ENCODE measurements at places on chromosomes 12 and 14. TPM values are rescaled to one million over a fixed set of nuclear protein-coding genes. Genes with fewer than 3 reads are reported as not detected.

GRCh38 chr12:69355363-69356028, 4.0 kb upstream of the YEATS4 start:
- DNase-seq: no peak
- H3K4me1 ChIP-seq: peaks cover 13% of the 10 kb centered on the region
- H3K36me3 ChIP-seq: no peaks in the 10 kb centered on the region
- H3K27ac ChIP-seq: no peak overlapping the region

GRCh38 chr12:63040526-63041220, 105.7 kb upstream of the PPM1H start:
- DNase-seq: no peak
- H3K27me3 ChIP-seq: no peaks in the 10 kb centered on the region
- H3K4me1 ChIP-seq: peaks cover 13% of the 10 kb centered on the region
- H3K4me3 ChIP-seq: no peak overlapping the region
- no peak overlapping the region for H3K27ac ChIP-seq

DNA sequence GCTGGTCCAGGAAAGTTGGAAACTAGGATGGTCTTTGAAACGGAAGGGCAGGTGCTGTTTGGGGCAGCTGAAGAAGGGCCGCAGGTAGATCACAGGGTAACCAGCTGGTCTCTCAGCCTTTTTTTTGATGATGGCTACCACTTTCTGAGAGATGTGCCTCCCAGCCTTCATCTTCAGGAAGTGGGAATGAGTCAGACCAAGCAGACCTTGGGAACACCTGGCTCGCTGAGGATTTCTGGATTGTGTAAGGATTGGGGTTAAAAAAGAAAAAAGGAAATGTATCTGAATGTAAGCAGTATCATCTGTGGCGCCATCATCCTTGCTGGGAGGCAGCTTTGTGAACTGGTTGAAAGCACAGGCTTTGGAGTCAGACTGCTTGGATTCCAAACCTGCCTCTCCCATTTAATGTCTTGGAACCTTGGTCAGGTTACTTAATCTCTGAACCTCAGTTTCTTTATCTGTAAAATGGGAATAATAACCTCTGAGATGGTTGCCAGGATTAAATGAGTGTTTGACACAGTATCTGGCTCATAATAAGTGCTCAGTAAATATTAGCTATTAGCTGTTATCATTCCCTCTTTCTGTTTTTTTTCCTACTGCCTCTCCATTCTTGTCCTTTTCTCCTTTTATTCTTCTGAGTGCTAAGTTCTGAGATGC, 1.7 kb downstream of the PRPF40B start:
- H3K4me3 ChIP-seq: peak overlapping the region; percentile 53
- no peaks in the 10 kb centered on the region for H3K27me3 ChIP-seq
- peaks cover 21% of the 10 kb centered on the region for H3K4me1 ChIP-seq
- DNase-seq: no peak
- peak overlapping the region; percentile 76 for H3K27ac ChIP-seq
- H3K36me3 ChIP-seq: no peaks in the 10 kb centered on the region

DNA sequence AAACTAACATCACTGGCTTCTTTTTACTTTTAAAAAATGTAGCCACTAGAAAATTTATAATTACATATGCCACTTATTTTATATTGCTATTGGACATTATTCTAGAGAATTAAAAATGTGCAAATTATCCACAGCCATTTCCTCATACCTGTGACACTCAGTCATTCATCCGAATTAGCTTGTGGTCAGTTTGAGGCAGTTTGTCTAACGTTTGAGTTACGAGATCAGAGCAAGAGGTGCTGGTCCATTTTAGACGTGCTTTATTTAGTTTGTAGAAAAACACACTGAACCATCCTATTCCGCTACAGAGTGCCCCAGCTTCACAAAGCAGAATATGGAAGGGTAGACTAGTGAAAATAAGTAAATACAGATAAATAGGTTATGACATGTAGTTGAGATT, 513.0 kb downstream of the NRXN3 start:
- H3K4me1 ChIP-seq: peaks cover 2% of the 10 kb centered on the region
- no peak overlapping the region for H3K4me3 ChIP-seq
- H3K36me3 ChIP-seq: no peaks in the 10 kb centered on the region
- no peak for DNase-seq
- no peak overlapping the region for H3K27ac ChIP-seq
- no peaks in the 10 kb centered on the region for H3K27me3 ChIP-seq

GRCh38 chr12:75378354-75378753, 12.5 kb upstream of the GLIPR1L2 start:
- H3K4me3 ChIP-seq: no peak overlapping the region
- no peaks in the 10 kb centered on the region for H3K4me1 ChIP-seq
- peaks cover 6% of the 10 kb centered on the region for H3K36me3 ChIP-seq
- DNase-seq: no peak
- no peak overlapping the region for H3K27ac ChIP-seq
- H3K27me3 ChIP-seq: no peaks in the 10 kb centered on the region

GRCh38 chr12:79409562-79409961, 281.2 kb downstream of the PAWR start:
- no peaks in the 10 kb centered on the region for H3K27me3 ChIP-seq
- peaks cover 63% of the 10 kb centered on the region for H3K4me1 ChIP-seq
- DNase-seq: no peak
- H3K4me3 ChIP-seq: peak overlapping the region; percentile 11

DNA sequence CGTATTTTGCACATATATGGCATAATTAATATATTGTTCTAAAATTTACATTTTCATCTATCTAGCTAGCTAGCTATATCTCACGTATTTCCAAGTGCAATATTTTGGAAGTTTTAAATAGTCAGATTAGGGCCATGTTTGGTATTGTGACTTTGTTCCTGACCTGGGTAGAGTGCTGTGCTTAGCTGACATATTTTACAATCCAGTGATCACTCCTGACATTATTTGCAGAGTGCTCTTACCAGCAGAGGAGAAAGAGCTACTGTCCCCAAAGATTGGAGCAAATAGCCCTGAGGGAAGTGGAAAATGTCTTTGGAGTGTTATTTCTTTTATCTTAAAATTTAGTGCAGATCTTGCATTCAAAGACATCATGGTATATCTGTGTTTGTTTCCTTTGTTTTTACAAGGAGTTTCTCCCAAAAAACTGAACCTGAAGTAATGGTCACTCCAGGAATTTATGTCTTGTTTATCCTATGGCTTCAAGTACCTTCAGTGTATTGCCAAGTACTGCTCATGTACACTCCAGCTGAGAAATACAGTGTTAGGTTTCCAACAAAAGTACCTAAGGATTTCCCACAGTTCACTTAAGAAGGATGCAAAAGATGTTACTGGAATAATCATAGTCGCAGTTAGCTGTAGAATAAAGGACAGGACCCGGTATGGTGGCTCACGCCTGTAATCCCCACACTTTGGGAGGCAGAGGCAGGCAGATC, 49.4 kb upstream of the PSMA6 start:
- H3K27me3 ChIP-seq: no peaks in the 10 kb centered on the region
- no peak for DNase-seq
- H3K4me1 ChIP-seq: peaks cover 3% of the 10 kb centered on the region
- H3K36me3 ChIP-seq: peaks cover 1% of the 10 kb centered on the region

- H3K27me3 ChIP-seq: peaks cover 27% of the 10 kb centered on the region
- no peaks in the 10 kb centered on the region for H3K4me1 ChIP-seq
- H3K4me3 ChIP-seq: no peak overlapping the region
- DNase-seq: no peak
- no peak overlapping the region for H3K27ac ChIP-seq
- no peaks in the 10 kb centered on the region for H3K36me3 ChIP-seq
Measured at GRCh38 chr12:106740818-106741217, 33.7 kb upstream of the RIC8B start.

- no peak overlapping the region for H3K27ac ChIP-seq
- no peaks in the 10 kb centered on the region for H3K27me3 ChIP-seq
- no peaks in the 10 kb centered on the region for H3K36me3 ChIP-seq
- H3K4me1 ChIP-seq: peaks cover 5% of the 10 kb centered on the region
- no peak for DNase-seq
Measured at GRCh38 chr12:97216848-97217247, 245.8 kb upstream of the RMST start.

DNA sequence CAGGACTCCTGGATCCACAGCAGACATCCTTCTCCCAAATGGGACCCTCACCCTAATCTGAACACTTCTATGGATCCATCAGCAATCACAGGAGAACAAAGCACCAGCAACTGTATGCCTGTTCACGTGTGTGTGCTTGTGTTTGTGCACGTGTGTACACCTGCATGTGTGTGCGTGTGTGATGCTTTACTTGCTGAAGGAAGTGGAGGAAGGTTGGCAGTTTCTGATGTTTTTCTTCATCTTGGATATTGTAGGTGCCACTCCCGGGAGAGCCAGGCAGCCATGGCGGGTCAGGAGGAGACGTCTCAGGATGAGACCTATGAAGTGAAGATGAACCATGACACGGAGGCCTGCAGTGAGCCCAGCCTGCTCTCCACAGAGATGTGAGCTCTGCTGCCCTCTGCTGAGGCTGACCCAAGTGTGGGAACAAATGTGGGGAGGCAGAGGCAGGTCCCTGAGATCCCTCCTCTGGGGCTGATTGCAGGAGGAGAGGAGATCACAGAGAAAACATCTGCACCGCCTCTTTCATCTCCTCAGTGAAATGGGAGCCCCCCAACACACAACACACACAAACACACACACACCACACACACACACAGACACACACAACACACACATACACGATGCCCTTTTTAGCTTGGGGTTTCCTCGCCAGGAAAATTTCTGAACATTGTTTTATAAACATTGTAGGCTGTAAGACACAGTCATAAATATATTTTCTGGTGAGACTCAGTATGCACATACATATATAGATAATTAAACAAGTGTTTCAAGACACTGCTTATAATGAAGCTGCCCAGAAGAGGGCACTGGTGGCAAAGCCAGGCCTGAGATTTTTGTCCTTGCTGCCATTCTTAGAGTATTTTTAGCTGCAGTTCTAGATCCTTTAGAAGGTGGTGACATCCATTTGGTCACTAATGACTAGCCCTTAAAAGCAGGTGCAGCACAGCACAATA, 112.2 kb upstream of the FKBP4 start:
- H3K27me3 ChIP-seq: no peaks in the 10 kb centered on the region
- H3K4me3 ChIP-seq: no peak overlapping the region
- no peaks in the 10 kb centered on the region for H3K4me1 ChIP-seq
- no peak for DNase-seq
- H3K36me3 ChIP-seq: peaks cover 6% of the 10 kb centered on the region

DNA sequence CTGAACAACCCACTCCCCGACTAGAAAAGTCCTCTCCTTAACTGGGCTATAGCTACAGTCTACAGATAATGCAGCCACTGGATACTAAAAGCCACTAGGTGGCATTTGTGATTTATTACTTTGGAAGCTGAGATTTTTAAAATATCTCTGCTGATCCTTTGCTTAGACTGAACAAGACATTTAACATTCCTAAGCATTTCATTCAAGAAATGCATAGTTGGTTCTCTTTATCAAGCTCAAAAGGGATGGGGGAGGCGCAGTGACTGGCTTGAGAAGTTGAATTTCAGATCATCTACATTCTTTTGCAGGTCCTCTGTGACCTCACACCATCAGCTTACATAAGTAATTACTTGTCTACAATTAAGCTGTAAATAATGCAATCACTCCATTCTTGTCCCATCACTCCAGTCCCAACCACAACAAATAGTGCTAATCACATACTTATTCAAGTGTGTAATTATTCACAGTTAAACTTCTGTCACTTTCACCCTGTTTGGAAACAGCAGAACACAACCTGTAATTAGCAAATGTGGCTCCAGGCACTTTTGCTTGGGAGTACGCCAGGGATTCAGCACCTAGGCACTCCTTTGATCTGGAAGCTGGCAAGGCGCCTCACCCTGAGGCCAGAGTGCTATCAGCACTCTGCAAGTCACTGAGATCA, 203.6 kb downstream of the NOVA1 start:
- peak overlapping the region; percentile 68 for H3K27ac ChIP-seq
- no peak overlapping the region for H3K4me3 ChIP-seq
- DNase-seq: peak; percentile 33
- H3K4me1 ChIP-seq: peaks cover 32% of the 10 kb centered on the region
- peaks cover 77% of the 10 kb centered on the region for H3K27me3 ChIP-seq
- no peaks in the 10 kb centered on the region for H3K36me3 ChIP-seq

DNA sequence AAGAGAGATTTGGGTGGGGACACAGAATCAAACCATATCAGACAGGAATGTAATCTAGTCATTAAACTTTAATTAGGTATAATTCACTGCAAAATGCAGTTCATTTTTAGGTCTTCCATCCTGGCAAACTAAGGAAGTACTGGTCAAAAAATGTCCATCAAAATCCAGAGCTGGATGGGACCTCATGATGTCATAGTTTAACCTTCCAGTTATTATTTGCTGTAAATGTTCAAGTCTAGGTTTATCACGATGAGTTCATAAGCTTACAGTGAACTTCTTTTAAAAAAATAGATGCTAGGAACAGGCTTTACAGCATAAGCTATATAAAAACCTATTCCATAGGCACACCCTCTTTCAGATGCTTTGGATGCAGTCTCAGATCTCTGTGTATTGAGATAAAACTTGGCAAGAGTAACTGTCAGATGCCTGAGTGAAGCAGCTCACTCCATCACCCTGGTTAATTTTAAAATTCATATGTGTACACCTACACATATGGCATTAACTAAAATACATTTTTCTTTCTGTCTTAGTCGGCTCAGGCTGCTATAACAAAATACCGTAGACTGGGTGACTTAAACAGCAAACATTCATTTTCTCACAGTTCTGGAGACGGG, 7.9 kb downstream of the SSPN start:
- H3K4me1 ChIP-seq: peaks cover 3% of the 10 kb centered on the region
- no peaks in the 10 kb centered on the region for H3K36me3 ChIP-seq
- peaks cover 5% of the 10 kb centered on the region for H3K27me3 ChIP-seq
- no peak for DNase-seq
- no peak overlapping the region for H3K27ac ChIP-seq

DNA sequence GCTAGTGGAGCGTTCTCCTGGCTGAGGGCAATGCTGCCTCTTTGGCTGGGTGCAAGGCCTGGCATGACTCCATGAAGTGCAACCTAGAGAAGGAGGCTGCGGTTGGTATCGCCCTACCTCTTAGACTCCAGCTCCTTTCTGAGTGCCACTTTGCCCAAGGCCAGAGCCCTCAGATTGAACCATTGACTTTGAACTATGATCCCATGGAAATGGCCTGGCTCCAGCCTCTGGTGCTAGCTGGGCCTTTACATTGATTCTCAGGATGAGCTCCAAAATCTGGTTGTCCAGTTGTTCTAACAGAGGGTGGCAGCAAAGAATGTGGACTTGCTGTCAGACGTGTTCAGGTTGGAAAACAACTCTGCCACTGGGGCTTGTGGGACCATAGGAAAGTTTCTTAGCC, 16.1 kb upstream of the SMOC1 start:
- no peaks in the 10 kb centered on the region for H3K36me3 ChIP-seq
- H3K4me3 ChIP-seq: no peak overlapping the region
- no peak for DNase-seq
- H3K27ac ChIP-seq: no peak overlapping the region

GRCh38 chr14:70828188-70828587, 18.9 kb upstream of the MAP3K9 start:
- no peaks in the 10 kb centered on the region for H3K36me3 ChIP-seq
- H3K4me3 ChIP-seq: no peak overlapping the region
- peaks cover 10% of the 10 kb centered on the region for H3K4me1 ChIP-seq
- peaks cover 10% of the 10 kb centered on the region for H3K27me3 ChIP-seq
- H3K27ac ChIP-seq: no peak overlapping the region

- H3K27ac ChIP-seq: no peak overlapping the region
- no peaks in the 10 kb centered on the region for H3K36me3 ChIP-seq
- DNase-seq: no peak
- no peak overlapping the region for H3K4me3 ChIP-seq
- H3K27me3 ChIP-seq: peaks cover 5% of the 10 kb centered on the region
Measured at GRCh38 chr14:75578786-75579337, 442 bp downstream of the FLVCR2 start.

Gene ATG101
- 29.4 TPM for total RNA-seq

Gene TSPAN19
- 0.66 TPM for total RNA-seq

Gene SRRM4
- total RNA-seq: 1.9 TPM

Gene FBXO34
- 35.9 TPM for total RNA-seq

Gene PRR4
- 5.4 TPM for total RNA-seq

Gene KRT81
- total RNA-seq: 0.16 TPM

Gene PLA2G1B
- not detected for total RNA-seq

Data from mesothelial cell of epicardium (in vitro differentiated cells).